ENCODE measurements at places on chromosomes 11 and 22. TPM values are rescaled to one million over a fixed set of nuclear protein-coding genes. Genes with fewer than 3 reads are reported as not detected.

Gene TPBGL
- 0.19 TPM for total RNA-seq

Gene ISX
- total RNA-seq: not detected

Gene RBMXL2
- total RNA-seq: not detected

Gene SELENOM
- 162 TPM for total RNA-seq

Gene MRGPRX2
- not detected for total RNA-seq

Gene FDXACB1
- 1.9 TPM for total RNA-seq

Gene KCNJ5
- total RNA-seq: 3.2 TPM

Gene SART1
- 22.5 TPM for total RNA-seq

Gene LSP1
- total RNA-seq: 68.0 TPM

Gene CRYBA4
- not detected for total RNA-seq

Gene PANX3
- not detected for total RNA-seq

Gene TMEM191C
- 1.1 TPM for total RNA-seq

Gene PRG3
- not detected for total RNA-seq

Gene PRG2
- total RNA-seq: not detected

Gene CSF2RB
- 10.0 TPM for total RNA-seq

Gene CNTN5
- total RNA-seq: not detected

Gene TRIM21
- 16.1 TPM for total RNA-seq

Gene A4GALT
- total RNA-seq: 42.2 TPM

Gene CDHR5
- total RNA-seq: not detected

Gene ASRGL1
- 13.6 TPM for total RNA-seq

Gene OR5P2
- not detected for total RNA-seq

Gene MLC1
- not detected for total RNA-seq

Gene CCDC15
- total RNA-seq: 1.1 TPM

Gene MAP6
- total RNA-seq: 7.0 TPM

Gene OR8G1
- not detected for total RNA-seq

Gene HORMAD2
- total RNA-seq: not detected

Gene WT1
- total RNA-seq: 78.0 TPM

Gene H19
- total RNA-seq: 454 TPM

Gene PLEKHB1
- total RNA-seq: 1.4 TPM

Gene C22orf31
- total RNA-seq: not detected

Gene ACTN3
- total RNA-seq: not detected

Gene FAT3
- 1.1 TPM for total RNA-seq

Gene OR8D4
- not detected for total RNA-seq

Gene AGBL2
- not detected for total RNA-seq

Gene CCDC81
- total RNA-seq: 1.6 TPM

Gene OR56B1
- total RNA-seq: not detected

Gene TRIM34
- total RNA-seq: 7.4 TPM

Gene ABTB2
- 6.2 TPM for total RNA-seq

Gene KRTAP5-8
- not detected for total RNA-seq

Gene RAB36
- total RNA-seq: 4.0 TPM

Gene LRRC74B
- not detected for total RNA-seq

Gene KBTBD3
- total RNA-seq: 2.5 TPM

Gene GVQW3
- total RNA-seq: 0.96 TPM

Gene OSM
- total RNA-seq: 9.6 TPM

Gene ALDH3B2
- total RNA-seq: not detected

Gene MPZL2
- total RNA-seq: 6.8 TPM

Gene MMP1
- not detected for total RNA-seq

Gene TESMIN
- total RNA-seq: 0.38 TPM

Gene DDIAS
- total RNA-seq: 0.13 TPM

Gene OR51B4
- not detected for total RNA-seq

Gene LRRC75B
- total RNA-seq: 7.0 TPM

Gene SYT7
- total RNA-seq: 4.3 TPM

Gene UBQLN3
- total RNA-seq: 1.1 TPM

Gene MIOX
- total RNA-seq: not detected

Gene DTX4
- 12.0 TPM for total RNA-seq

Gene CYTH4
- total RNA-seq: 22.5 TPM

Gene IL17REL
- not detected for total RNA-seq

Gene OR52N4
- not detected for total RNA-seq

All from omental fat pad (tissue), 4 donors.